ENCODE measurements at places on chromosomes 1 and 21.

- DNase-seq = no peak
These were observed 65.4 kb downstream of the TIAM1 start for GRCh38 chr21:31278511-31279130.

GRCh38 chr1:178937695-178938094 is 66.8 kb upstream of the ANGPTL1 start:
- no peak for DNase-seq

GRCh38 chr21:32279377-32279680 is 480 bp upstream of the MIS18A start:
- DNase-seq = no peak

DNA sequence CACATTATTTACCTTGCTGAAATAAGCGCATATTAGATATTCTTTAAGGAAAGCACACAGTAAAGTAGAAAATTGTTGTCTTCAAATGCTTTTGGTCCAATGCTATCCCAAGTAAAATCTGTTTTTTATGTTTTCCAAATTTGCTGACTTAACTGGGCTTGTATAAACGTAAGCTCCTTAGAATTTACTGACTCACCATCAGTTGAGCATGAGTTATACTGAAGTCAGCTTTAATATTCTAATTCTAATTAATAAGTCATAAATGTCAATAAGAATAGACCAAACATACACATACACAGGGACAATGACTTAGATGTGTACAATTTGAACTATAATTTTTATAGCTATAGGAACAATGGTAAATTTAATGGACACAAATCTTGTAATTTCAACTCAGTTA is 319.2 kb downstream of the TPR start:
- DNase-seq = no peak

DNA sequence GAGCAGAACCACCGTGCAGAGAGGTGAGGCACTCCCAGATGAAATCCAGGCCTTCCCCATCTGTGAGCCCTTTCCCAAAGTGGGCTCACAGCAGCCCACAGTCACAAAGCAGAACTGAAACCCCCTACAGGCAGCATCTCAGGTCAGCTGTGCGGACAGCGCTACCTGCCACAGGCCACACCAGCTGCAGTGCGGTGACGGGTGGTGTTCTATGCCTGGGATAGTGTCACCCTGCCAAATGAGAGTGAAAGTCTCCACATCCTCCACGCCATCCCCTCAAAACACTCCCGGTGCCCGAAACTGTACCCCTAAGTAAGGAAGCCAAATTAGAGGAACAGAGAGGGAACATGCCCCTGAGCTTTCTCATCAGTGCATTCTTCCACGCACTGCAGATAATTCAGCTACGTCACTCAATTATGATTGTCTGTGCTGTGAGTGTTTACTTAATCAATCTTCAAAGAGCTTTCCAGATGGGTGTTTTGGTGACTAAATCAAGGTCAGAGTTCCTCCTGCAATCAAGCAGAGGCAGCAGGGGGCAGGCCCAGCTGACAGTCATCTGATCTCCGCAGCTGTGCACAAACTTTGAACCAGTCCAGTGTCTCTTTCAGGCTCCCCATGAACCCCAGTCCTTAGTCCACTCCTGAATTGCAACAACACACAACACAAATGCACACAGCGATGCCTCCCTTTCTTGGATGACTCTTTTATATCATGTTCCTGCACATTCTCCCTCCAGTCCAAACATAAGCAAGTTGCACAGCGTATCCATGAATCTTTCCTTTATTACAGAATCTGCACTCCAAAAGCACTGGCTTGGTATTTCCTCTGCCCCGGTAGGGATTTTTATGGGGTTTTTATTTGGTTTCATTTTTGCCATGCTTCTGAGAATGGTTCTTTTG is 150.0 kb downstream of the TOMM20 start:
- DNase-seq = no peak

- no peak for DNase-seq
These were observed 50.0 kb downstream of the CLIC4 start for GRCh38 chr1:24795236-24795635.

- no peak for DNase-seq
These were observed 4.7 kb downstream of the PKP1 start for GRCh38 chr1:201288007-201288406.

DNA sequence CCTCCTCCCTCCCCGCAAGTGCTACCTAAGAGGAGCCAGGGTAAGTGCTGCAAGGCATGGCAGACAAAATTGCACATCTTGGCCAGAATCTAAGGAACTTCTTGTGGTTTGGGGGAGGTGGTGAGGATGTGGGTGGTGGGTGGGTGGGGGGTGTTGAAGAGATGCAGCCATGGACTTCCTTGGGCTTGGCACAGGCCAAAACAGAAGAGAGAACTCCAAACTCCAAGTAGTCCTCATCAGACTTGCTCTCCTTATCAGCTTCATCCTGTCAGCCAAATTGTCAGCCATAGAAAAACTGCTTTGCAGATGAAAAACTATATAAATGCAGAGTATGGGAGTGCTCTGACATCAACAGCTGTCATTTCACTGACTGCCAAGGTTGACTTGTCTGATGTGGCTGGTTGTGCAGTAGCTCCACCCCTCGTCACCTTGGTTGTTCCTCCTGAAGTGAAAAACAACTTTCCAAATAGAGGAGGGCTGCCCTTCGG is 7.1 kb downstream of the AMIGO1 start:
- no peak for DNase-seq

GRCh38 chr1:91752324-91752723 is 133.6 kb downstream of the TGFBR3 start:
- DNase-seq = no peak

GRCh38 chr1:35264871-35265270 is 3.6 kb upstream of the ZMYM4 start:
- no peak for DNase-seq

GRCh38 chr1:227245613-227246320 is 72.5 kb downstream of the CDC42BPA start:
- DNase-seq = no peak

- no peak for DNase-seq
These were observed 621.7 kb downstream of the MATN1 start for GRCh38 chr1:30101487-30102227.
